NCI-H446 treated with DMSO at 0.1 percent for 48 hours (cell line): ENCODE measurements at places on chromosomes 5 and 9.
A peak's percentile ranks its signal among the peaks of the same experiment; 100 is the strongest.

DNA sequence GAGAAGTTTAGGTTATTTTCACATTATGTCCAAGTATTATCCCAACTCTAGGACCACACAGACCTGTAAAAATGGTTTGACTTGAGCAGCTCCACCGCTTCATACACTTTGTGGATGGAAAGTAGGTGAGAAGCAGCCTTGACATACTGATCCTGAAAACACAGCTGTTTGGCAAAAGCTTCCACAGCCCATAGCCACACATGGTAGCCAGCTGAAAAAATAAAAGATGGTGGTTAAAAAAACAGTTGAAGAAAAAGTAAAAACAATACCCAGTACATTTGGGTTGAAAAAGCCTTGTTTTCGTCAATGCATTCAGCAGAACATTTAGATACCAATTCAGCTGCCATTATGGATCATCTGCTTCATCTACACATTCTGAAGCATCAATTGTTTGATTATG lies 36.7 kb downstream of the GEMIN5 start:
- DNase-seq: no peak

GRCh38 chr5:139949710-139950109 lies 93.4 kb downstream of the NRG2 start:
- DNase-seq: no peak

- no peak for DNase-seq
Observed at GRCh38 chr5:14452685-14453454, 128.7 kb upstream of the OTULINL start.

DNA sequence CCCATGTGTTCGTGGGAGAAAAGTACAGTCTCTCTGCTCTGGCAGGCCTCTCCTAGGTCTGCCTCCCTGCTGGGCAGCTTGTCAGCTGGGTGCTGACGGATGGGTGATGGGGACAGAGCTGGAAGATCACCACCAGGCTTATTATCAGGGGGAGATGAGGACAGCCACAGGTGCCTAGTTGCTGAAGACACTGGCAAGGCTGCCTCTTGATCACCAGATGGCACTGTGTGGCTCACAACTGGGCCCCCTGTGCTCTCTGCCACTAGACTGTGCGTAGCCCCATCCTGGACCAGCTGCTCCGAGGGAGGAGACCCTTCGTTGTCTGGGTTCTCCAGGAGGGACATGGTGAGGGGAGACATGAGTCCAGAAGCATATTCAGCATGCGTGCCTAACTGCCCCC lies 73.0 kb downstream of the KIF24 start:
- no peak for DNase-seq

DNA sequence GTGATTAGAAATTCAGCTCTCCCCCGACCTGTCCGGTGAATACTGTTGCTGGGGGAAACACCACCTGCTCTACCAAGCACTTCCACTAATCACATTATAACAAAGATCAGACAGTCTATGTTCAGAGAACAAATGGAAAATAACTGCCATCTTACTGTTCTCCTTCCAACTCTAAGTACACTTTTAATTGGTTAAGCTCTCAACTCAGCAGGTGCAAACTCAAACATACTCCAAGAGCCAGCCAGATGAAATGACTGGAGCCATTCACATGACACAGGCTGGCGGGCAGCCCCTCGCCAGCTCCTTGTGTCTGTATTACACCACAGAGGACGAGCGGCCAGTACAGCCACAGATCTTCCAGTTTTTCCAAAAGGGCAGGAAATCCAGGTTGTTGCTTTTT lies 16.1 kb downstream of the LIFR start:
- DNase-seq: no peak

- DNase-seq: no peak
Observed at GRCh38 chr9:91424403-91425176, 958 bp upstream of the NFIL3 start.

GRCh38 chr5:34967540-34967939 lies 38.2 kb downstream of the DNAJC21 start:
- DNase-seq: no peak

GRCh38 chr9:35180801-35181200 lies 19.0 kb downstream of the UNC13B start:
- no peak for DNase-seq

GRCh38 chr5:167886196-167886595 lies 405.2 kb upstream of the WWC1 start:
- no peak for DNase-seq

DNA sequence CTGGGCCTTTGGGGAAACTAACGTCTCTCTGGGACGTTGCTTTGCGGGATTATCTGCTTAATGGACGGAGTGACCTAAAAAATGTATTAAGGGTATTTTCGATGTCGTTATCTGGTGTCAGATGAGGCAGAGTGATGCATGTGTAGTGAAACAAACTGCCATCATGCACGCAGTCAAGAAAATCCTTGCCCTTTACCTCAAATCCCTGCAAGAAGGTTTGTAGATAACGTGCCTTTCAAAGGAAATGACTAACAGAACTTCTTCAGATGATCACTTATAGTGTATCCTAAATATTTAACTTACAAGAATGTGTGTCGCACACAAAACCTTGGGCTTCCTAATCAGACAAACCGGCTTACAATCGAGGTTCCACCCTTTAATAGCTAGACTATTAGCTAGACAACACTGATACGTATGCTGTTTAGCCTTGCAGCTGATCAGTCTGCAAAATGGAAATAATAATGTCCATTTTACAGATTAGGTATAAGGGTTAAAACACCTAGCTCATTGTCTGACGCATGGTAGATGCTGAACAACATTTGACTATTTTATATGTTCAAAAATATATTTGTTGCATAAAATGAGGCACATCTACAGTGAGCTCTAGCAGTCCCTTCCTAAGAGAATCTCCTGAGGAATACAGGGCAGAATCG lies 541 bp upstream of the TBCA start:
- DNase-seq: no peak

DNA sequence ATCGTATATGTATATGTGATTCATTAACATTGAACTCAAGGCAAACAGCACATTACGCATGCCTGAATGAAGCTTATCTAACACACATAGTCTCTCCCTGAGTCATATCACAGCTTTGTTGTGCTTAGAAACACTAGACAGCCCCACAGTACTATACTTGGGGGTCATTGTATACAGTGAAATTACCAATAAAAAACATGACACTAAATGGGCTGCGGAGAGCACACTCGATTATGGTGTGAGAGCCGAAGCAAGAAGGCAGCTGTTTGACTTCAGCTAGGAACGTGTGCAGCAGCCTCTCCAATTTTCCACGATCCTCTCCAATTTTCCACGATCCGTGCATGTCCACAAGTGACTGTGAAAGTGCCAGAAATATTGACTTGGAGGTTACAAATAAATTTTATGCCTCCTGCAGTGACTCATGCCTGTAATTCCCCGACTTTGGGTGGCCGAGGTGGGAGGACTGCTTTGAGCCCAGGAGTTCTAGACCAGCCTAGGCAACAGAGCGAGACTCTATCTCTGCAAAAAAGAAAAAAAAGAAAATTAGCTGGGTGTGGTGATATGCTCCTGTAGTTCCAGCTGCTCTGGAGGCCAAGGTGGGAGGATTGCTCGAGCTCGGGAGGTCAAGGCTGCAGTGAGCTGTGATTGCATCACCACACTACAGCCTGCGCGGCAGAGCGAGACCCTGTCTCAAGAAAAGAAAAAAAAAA lies 102.4 kb downstream of the DAPK1 start:
- no peak for DNase-seq

DNA sequence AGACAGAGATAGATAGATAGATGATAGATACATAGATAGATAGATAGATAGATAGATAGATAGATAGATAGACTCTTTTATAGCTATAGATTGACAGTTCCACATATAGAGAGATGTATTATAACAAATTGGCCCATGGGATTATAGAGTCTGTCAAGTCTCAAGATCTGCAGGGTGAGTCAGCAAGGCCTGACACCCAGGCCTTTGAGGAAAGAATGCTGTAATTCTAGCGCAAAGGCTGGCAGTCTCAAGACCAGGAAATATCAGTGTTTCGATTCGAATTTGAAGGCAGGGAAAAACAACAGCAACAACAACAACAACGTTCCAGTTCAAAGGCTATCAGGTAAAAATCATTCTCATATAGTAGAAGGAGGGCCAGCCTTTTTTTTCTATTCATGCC lies 339.2 kb upstream of the CDH9 start:
- DNase-seq: no peak

GRCh38 chr9:14403081-14403480 lies 89.1 kb upstream of the NFIB start:
- DNase-seq: peak; percentile 100

- no peak for DNase-seq
Observed at GRCh38 chr9:133114886-133115603, 6.0 kb downstream of the RALGDS start.

GRCh38 chr5:86118542-86118941 lies 499.2 kb upstream of the COX7C start:
- DNase-seq: no peak

- DNase-seq: no peak
Observed at GRCh38 chr5:66829826-66830225, 233.6 kb downstream of the MAST4 start.

DNA sequence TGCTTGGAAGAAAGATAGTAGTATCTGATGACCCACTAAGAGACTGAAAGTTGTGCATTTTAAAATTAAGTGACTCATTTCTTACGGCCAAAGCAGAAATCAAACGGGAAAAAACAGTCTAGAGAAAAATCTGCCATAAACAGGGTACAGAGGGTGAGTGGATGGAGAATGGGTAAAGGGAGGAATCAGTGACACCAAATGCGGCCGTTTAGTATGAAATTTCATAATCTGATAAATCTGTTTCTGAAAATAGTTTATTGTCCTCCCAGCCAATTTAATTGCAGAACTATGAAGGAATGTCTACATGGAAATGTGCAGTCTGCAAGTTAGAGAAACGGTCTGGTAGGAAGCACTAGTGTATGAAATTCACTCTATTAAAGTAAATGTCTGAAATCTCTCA lies 39.5 kb downstream of the ADAMTS12 start:
- no peak for DNase-seq

- DNase-seq: no peak
Observed at GRCh38 chr9:133118179-133118520, 2.9 kb downstream of the RALGDS start.
